ENCODE measurements at places on chromosomes 5 and 9.

DNA sequence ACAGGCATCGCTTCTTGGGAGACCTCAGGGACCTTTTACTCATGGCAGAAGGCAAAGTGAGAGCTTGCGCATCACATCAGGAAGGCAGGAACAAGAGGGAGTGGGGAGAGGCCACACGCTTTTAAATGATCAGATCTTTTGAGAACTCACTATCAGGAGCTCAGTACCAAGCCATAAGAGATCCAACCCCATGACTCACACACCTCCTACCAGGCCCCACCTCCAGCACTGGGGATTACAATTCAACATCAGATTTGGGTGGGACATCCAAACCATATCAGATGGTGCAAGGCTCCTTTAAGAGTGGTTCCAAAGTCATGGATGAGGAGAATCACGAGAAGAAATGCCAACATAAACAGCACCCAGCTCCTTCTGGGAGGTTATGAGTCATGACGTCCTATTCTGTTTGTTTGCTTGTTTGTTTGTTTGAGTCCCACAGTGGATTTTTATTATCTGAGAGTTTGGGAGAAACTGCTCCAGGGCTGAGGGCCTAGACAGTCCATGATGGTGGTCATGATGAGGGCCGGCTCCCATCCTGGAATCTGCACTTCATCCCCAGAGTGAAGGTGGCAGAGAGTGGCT, 453.5 kb downstream of the GADD45G start:
- no peak overlapping the region for H3K4me3 ChIP-seq
- DNase-seq: no peak
- no peaks in the 10 kb centered on the region for H3K4me1 ChIP-seq
- peaks cover 16% of the 10 kb centered on the region for H3K27me3 ChIP-seq

- H3K4me1 ChIP-seq: peaks cover 15% of the 10 kb centered on the region
- no peak overlapping the region for H3K27ac ChIP-seq
- H3K4me3 ChIP-seq: no peak overlapping the region
Measured at GRCh38 chr9:93187574-93187973, 3.6 kb downstream of the WNK2 start.

DNA sequence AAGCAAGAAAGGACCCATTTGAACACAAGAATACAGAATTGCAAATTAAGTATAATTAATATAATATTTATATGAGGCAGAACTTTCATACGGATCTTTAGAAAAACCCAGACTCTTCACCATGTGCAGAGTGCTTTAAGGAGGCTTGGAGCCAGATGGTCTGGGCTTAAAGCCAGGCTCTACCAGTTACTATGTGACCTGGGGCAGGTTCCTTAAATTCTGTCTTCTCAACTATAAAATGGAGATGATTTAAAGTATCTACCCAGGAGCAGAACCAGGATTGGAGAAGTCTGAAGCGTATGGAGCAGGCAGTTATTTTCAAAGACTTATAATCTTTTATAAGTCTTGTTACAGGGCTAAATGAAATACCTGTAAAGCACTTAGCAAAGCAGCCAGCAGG, 202.1 kb downstream of the TSSK1B start:
- no peak overlapping the region for H3K4me3 ChIP-seq
- H3K36me3 ChIP-seq: no peaks in the 10 kb centered on the region
- H3K4me1 ChIP-seq: no peaks in the 10 kb centered on the region
- no peaks in the 10 kb centered on the region for H3K27me3 ChIP-seq
- no peak overlapping the region for H3K27ac ChIP-seq

- no peaks in the 10 kb centered on the region for H3K36me3 ChIP-seq
- no peak overlapping the region for H3K4me3 ChIP-seq
- H3K27ac ChIP-seq: no peak overlapping the region
- DNase-seq: no peak
- H3K27me3 ChIP-seq: no peaks in the 10 kb centered on the region
- H3K4me1 ChIP-seq: no peaks in the 10 kb centered on the region
Measured at GRCh38 chr5:124740071-124740470, 6.4 kb downstream of the ZNF608 start.

DNA sequence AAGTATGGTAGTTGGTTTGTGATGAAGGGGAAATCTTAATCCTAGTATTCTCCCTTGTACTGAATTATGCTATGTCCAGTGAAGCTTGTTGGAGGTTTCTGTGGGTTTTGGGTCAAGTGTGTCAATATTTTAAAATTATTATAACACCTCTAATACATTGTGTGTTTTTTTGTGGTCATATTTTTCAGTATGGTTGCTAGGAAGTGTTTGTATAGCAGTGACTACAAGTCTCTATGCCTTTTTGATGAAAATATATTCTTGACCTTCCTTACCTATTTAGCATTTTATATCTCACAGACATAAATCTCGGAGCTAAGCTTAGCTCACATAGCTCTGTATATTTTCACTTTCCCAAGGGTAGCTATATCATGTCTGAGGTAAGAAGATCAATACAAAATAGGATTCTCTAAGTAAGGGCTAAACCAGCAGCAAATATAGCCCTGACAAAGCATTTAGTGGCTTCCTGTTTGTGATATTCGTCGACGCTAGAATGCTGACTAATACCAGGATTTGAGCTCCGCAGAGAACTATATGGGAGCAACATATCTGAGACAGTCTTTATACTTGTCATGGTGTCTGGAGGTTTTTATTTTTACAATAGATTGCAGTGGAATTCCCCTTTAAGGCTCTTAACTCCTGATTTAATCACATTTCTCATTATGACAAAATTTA, 82.3 kb downstream of the MACIR start:
- no peaks in the 10 kb centered on the region for H3K36me3 ChIP-seq
- no peak overlapping the region for H3K4me3 ChIP-seq
- H3K27me3 ChIP-seq: no peaks in the 10 kb centered on the region
- H3K27ac ChIP-seq: no peak overlapping the region

DNA sequence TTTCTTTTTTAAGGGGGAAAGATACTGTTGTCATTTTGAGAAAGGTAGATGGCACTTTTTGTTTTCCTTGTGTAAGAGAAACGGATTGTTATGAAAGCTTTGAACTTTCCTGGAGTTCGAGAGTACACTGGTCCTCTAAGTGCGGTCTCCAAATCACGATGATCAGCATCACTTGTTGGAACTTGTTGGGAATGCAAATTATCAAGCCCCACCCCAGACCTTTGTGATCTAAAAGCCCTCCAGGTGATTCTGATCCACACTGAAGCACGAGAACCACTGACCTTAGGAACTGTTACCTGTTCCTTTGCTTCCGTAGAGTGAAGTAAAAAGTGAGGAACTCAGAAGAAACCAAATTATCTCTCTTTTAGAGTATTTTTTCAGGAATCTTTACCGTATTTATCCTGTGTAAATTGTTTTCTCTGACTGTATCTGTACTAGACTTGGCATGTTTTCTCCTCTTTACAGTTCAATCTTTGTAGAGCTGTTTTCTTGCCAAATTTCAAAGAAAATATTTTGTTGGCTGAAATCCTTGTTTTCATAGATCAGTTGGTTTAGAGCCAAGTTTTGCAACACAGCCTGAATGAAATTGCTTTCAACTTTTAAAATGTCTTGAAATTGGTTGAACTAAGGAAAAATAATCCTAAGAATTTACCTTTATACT, 4.0 kb downstream of the MAT2B start:
- H3K27me3 ChIP-seq: no peaks in the 10 kb centered on the region
- H3K4me1 ChIP-seq: peaks cover 28% of the 10 kb centered on the region
- no peak overlapping the region for H3K4me3 ChIP-seq
- H3K36me3 ChIP-seq: no peaks in the 10 kb centered on the region
- no peak for DNase-seq

GRCh38 chr5:371811-372555, 50.5 kb downstream of the AHRR start:
- DNase-seq: no peak
- H3K4me1 ChIP-seq: peaks cover 42% of the 10 kb centered on the region
- H3K27me3 ChIP-seq: no peaks in the 10 kb centered on the region

GRCh38 chr5:126139773-126140172, 283.4 kb upstream of the GRAMD2B start:
- H3K27ac ChIP-seq: no peak overlapping the region
- no peaks in the 10 kb centered on the region for H3K4me1 ChIP-seq

Measured in T-cell (primary cell).